Activated T-cell treated with anti-CD3 and anti-CD28 coated beads, Interleukin-2, amount 50 U/mL, for 72 hours (primary cell): ENCODE measurements at places on chromosomes 1 and 21. TPM values are rescaled to one million over a fixed set of nuclear protein-coding genes. Genes with fewer than 3 reads are reported as not detected.

TNFSF18 gene
- not detected for total RNA-seq

OVAAL gene
- total RNA-seq: not detected

MAST2 gene
- total RNA-seq: 21.0 TPM

G0S2 gene
- total RNA-seq: 25.9 TPM

FGR gene
- total RNA-seq: 2.1 TPM

FCRL2 gene
- total RNA-seq: not detected

PROK1 gene
- 0.17 TPM for total RNA-seq

PSMB4 gene
- 297 TPM for total RNA-seq

CLCN6 gene
- total RNA-seq: 8.2 TPM

UBQLN4 gene
- total RNA-seq: 31.4 TPM

SIKE1 gene
- 64.7 TPM for total RNA-seq

SLC16A4 gene
- total RNA-seq: 0.58 TPM

AXDND1 gene
- 0.44 TPM for total RNA-seq
